MV-4-11 (cell line): ENCODE measurements at places on chromosomes 6 and 20.

GRCh38 chr20:60481743-60482133 is 523.5 kb downstream of the CDH26 start:
- no peak for DNase-seq

- DNase-seq = no peak
Measured at GRCh38 chr6:52499026-52499425, 77.8 kb downstream of the TRAM2 start.

DNA sequence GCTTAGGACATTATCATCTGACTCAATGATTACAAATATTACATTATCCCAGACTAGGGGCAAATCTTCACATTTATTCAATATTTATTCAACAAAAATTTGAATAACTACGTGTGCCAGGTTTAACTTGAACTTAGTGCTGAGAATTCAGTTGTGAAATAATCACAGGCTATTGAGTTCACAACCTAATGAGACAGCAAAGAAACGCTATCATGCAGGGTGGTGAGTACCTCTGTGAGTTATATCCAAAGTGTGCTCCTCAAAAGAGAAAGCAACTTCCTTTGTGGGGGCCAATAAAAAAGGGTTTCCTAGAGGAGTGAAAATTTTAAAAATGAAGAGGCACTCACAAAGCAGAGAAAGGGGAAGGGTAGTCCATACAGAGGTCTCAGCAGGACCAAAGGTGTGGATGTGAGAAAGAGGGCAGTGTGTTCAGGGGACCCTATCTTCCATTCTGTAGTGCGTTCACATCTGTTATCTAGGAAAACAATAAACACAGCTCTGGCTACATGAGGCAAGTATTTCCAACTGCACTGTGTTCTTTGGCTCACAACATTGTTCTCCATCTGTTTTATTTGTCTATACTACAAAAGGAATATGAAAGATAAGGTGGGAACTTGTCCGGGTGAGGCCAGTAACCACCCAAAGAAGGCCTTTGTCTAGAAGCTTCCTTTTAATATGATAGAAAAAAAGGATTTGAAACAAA is 155.4 kb upstream of the MARCKS start:
- DNase-seq = no peak

DNA sequence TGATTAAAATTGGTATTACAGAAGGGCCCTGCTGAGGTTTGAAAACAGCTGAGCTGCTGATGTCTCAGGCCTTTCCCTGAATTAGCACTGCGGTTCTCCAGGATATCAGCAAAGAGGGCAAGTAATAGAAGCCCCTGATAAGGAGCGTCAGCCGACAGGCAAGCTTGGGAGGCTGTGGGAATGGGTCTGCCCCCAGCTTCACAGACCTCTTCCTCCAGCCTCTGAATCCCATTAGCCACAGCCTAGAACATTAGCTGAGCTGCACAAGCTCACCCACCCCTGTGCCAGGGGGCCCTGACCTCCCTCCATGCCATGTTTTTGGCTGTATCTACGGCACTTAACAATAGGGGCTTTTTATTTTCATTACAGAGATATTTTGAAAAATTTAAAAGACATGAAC is 59.9 kb downstream of the VAPB start:
- DNase-seq = no peak

DNA sequence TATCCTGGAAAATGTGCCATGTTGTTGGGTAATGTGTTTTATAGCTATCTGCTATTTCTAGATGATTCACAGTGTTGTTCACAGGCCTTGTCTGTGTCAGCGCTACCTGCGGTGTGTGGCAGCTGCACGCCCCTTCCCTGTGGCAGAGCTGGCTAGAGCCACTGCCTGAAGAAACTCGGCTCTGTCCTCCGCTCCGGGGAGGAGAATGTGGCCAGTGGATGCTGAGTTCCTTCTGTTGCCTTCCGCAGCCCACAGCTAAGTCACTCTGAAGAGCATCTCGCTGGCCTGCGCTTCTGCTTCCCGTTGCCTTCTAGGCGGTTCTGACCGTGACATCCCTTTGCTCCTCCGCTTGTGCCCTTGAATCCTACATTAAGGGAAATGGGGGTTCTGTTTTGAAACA is 135.1 kb downstream of the PLG start:
- no peak for DNase-seq

- DNase-seq = no peak
Measured at GRCh38 chr6:21257125-21257524, 336.4 kb upstream of the SOX4 start.

DNA sequence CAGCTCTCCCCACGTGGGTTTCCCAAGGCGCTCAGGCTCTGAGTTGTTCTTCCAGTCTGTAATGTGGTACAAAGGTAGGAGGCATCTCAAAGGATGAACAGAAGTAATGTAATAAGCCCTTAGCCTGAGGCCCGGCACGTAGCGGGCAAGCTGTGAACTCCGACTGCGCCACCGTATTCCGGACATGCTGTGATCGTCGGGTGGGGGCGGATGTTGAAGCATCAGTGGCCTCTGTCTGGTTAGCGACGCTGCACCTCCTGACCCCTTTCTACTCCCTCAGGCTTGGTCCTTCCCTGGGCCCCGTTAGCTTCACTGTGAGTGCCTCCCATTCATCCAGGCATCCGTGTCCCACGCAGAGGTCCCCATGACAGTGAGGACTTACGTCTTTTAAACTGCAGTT is 151.7 kb downstream of the ERMARD start:
- DNase-seq = no peak

GRCh38 chr20:10469599-10469998 is 34.5 kb downstream of the SLX4IP start:
- peak; percentile 85 for DNase-seq

DNA sequence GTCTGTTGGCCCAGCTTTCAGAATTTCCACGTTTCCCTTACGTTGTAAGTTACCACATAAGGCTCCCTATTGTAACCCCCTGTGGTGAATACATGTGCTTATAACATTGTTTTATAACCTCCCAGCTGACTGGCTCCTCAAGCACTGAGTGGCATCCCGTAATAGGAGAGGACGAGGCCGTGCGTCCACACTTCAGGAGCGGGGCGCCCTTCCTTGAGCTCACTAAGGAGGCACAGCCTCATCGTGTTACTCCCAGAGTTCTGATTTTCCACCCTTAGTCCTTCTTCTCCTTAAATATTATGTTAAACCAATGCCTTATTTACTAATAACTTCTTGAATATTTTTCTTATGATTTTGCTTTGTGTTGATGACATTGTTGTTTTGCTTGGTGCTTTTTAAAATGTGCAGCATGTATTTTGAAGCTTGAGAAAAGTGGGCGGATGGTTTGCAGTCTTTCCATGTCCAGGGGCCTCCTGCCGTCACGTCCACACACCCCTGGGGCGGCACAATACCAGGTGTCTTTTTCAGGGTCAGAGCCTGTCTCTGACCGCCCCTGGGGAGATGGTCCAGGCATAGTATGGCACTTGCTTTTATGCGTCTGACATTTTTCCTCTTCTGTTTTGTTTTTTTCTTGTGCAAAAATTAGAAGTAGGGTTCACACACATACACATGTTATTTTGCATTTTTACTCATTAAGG is 181.8 kb downstream of the DLL1 start:
- DNase-seq = no peak

- no peak for DNase-seq
Measured at GRCh38 chr20:1283522-1284510, 17.7 kb downstream of the SNPH start.

- DNase-seq = no peak
Measured at GRCh38 chr6:57298741-57299140, 18.7 kb upstream of the PRIM2 start.

- DNase-seq = no peak
Measured at GRCh38 chr6:170177772-170178560, 112.9 kb downstream of the DLL1 start.

DNA sequence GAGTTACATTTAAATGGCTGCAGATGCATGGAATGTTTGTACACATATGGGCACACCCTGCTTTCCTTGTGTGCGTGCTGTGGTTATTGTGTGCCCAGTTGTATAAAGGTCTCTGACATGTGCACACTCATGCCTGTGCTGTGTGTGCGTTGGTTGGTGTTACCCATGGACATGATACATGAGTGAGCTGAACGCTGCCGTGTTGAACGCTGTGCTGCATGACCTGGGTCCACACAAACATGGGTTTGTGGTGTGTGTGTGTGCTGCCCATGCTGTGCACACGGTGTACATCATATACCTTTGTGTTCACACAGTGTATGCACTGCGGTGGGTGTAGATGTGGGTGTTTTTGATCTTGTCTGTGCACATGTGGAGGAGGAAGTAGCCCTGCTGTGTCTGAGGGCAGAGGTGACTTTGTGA is 54.4 kb downstream of the TOX2 start:
- DNase-seq = no peak

GRCh38 chr6:140382355-140382754 is 1007.9 kb upstream of the CITED2 start:
- DNase-seq = peak; percentile 15

- DNase-seq = peak; percentile 62
Measured at GRCh38 chr20:5945963-5946362, 4.4 kb downstream of the TRMT6 start.

DNA sequence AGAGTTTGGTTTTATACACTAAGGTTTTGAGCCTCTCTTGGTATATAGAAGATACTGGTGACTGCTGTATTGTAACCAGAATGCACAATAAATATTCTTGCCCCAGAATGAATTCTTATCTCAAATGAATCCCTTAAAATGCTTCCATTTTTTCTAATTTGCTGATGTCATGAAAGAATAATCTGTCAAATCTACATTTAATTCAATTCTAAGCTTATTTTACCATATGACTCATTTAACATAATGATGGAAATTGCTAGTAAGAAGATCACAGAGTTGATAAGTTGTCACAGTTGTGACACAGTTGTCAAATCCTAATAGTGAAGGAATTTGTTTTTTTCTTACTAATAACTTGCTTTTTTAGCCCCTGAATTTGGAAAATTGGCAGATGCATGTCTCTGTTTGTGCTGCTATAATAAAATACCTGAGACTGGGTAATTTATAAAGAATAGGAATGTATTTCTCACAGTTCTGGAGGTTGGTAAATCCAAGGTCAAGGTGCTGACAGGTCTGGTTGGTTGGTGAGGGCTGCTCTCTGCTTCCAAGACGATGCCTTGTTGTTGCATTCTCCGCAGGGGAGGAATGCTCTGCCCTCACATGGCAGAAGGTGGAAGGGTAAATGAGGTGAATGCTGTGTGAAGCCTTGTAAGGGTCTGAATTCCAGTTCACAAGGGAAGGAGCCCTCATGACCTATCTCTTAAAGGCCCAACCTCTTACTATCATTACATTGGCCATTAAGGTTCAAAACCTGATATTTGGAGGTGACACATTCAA is 4.7 kb downstream of the ECT2L start:
- DNase-seq = no peak

DNA sequence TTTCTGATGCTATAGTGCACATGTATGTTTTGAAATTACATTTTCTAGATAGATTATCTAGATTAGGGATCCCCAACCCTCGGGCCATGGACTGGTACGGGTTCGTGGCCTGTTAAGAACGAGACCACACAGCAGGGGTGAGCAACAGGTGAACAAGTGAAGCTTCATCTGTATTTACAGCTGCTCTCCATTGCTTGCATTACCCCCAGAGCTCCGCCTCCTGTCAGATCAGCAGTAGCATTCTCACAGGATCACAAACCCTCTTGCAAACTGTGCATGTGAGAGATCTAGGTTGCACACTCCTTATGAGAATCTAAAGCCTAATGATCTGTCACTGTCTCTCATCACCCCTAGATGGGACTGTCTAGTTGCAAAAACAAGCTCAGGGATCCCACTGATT is 10.4 kb downstream of the CEP57L1 start:
- DNase-seq = no peak

DNA sequence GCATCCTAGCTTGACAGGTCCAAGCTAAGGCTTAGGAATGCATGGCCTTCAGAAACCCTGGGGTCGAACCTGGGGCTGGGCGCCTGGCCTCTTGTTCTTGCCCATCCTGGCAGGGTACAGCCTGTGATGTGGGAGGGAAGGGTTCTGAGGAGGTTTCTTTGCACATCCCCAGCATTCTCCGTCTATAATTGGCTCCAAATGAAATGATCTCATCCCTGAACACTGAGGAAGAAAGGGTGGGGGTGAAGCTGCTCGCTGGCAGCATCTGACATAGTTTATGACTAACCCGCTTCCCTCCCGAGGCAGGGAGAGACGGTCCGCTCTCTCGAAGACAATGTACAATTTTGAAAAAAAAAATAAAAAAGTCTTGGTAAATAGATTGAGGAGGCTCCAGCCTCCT is 67.1 kb upstream of the ZNFX1 start:
- DNase-seq = no peak

DNA sequence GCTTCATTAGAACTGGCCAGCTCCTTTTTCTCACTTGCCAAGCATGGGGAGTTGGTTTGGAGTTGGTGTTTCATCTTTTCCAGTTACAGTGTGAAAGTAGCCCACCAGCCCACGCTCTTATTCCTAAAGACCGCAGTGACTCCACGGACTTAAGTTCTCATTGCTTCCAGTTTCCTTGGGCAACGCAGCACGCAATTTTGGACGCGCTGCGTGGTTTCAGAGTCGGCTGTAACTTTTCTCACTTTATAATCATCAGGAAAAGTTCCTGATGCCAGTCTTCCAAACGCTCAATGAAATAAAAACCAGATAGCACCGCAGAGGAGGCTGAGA is 381 bp upstream of the PEX7 start:
- peak; percentile 56 for DNase-seq

- DNase-seq = peak; percentile 28
Measured at GRCh38 chr6:5522147-5522546, 260.8 kb downstream of the FARS2 start.

DNA sequence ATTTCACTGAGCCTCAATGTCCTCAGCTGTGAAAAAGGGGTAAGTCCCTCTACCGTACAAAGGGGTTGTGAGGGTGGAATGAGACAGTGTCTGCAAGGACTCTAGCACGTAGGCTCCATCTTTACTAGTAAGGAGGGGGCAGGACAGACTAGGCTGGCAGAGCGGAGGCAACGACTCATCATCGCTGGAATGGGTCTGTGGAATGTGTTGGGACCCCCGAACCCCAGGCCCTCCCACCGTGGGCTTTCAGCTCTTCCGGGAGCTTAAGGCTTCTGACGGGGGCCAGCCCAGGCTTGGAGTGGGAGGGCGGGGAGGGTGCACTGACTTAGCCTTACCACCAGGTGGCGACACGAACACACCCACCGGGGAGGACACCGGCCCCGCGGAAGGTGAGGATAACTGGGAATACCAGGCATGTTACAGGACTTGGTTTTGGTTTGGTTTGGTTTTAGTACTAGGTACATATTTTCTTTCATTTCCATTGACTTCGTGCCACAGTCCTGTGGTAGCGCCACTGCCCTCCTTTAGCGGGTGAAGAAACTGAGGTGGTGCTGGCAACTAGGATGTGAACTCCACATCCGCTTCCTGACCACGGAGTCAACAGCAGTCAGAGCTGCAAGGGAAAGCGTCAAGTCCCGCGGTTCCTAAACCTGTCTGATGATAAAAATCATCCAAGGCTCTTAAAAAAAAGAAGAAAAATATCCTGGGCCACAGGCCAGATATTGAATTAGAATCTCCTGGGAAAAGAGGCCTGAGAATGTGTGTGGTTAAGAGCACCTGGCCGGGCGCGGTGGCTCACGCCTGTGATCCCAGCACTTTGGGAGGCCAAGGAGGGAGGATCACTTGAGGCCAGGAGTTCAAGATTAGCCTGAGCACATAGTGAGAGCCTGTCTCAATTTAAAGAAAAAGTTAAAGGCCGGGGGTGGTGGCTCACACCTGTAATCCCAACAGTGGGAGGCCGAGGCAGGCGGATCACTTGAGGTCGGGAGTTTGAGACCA is 10.3 kb upstream of the TULP1 start:
- DNase-seq = peak; percentile 58

GRCh38 chr20:45229264-45230056 is 8.3 kb downstream of the SEMG2 start:
- DNase-seq = peak; percentile 49
